ENCODE measurements at places on chromosomes 7 and 10.

DNA sequence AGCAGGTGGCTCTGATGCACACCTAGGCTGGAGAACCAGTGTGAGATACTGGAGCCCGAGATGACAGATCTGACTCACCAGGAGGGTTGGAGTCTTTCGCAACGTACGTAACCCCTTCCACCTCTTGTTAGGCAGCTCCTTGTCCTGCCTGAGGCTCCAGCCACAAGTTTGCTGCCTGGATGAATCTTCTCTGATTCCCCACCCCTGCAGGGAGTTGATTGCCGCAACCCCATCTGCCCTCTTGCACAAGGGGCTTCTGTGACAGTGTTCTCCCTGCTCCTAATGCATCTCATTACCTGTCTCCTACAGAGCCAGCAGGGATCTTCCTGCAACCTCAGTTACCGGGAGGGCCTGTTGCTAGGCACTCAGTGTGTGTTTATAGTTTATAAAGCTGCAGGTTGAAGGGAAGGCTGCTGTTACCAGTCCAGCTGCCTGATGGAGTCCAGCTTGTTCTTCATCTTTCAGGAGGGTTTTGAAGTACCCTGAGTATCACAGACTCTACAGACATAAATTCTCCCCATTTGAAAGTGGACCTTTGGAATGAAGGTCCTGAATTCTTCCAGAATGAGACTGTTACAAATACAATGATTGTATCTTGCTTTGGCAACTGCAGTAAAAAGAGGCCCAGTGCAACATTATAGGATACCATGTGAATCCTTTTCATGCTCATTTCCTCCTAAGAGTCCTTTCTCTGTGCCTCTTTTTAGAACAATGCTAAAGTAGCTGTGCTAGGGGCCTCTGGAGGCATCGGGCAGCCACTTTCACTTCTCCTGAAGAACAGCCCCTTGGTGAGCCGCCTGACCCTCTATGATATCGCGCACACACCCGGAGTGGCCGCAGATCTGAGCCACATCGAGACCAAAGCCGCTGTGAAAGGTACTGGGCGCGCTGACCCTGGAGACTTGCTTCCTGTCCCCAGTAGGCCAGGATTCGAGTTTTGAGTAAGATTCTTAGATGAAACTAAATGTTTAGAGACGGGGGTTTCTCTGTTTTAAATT, 6.5 kb downstream of the MDH2 start:
- peaks cover 23% of the 10 kb centered on the region for H3K36me3 ChIP-seq
- H3K4me3 ChIP-seq = no peak overlapping the region
- no peaks in the 10 kb centered on the region for H3K27me3 ChIP-seq
- no peak overlapping the region for H3K27ac ChIP-seq
- peaks cover 11% of the 10 kb centered on the region for H3K4me1 ChIP-seq

- peaks cover 40% of the 10 kb centered on the region for H3K4me1 ChIP-seq
- no peaks in the 10 kb centered on the region for H3K27me3 ChIP-seq
- H3K4me3 ChIP-seq = 0 out of 2 replicates have a peak overlapping the region, but pooled peaks have one; percentile 12
Measured at GRCh38 chr10:110399106-110399964, 94.6 kb upstream of the SMNDC1 start.

- no peaks in the 10 kb centered on the region for H3K36me3 ChIP-seq
- DNase-seq = no peak
- H3K4me3 ChIP-seq = no peak overlapping the region
- H3K4me1 ChIP-seq = no peaks in the 10 kb centered on the region
Measured at GRCh38 chr10:131143425-131144165, 167.9 kb downstream of the TCERG1L start.

GRCh38 chr7:47241112-47242065, 340.5 kb downstream of the TNS3 start:
- no peaks in the 10 kb centered on the region for H3K4me1 ChIP-seq
- H3K4me3 ChIP-seq = no peak overlapping the region
- DNase-seq = no peak
- peaks cover 13% of the 10 kb centered on the region for H3K27me3 ChIP-seq

DNA sequence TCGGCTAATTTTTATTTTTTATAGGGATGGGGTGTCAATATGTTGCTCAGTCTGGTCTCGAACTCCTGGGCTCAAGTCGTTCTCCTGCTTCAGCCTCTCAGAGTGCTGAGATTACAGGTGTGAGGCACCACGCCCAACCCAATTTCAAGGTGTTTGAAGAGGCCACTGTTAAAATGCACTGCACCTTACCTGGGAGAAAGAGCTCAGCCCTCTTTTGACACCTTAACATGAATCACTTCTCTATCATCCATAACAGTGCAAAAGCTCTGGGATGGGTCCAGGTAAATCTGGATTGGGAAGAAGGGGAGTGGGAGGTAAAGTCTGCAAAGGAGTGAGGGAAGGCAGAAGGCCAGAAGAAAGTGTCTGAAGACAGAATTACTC, 557 bp upstream of the ZNF282 start:
- DNase-seq = no peak
- peaks cover 7% of the 10 kb centered on the region for H3K36me3 ChIP-seq
- peaks cover 9% of the 10 kb centered on the region for H3K4me1 ChIP-seq
- peak overlapping the region; percentile 81 for H3K27ac ChIP-seq
- no peaks in the 10 kb centered on the region for H3K27me3 ChIP-seq

DNA sequence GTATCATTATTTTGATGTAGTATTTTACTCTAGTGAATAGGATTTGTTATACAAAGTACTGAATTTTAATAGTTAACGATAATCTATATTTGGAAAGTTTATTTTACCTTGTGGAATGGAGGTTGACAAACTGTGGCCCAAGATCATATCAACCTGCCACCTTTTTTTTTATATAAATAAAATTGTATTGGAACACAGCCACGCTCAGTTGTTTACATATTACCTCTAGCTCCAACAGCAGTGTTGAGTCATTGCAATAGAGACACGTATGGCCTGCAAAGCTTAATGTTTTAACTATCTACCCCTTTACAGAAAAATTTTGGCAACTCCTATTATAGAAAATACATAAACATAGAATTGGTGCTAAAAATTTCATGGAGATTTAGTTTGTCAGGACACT, 239.3 kb downstream of the THSD7A start:
- no peaks in the 10 kb centered on the region for H3K27me3 ChIP-seq
- no peak overlapping the region for H3K27ac ChIP-seq
- peaks cover 5% of the 10 kb centered on the region for H3K4me1 ChIP-seq

- no peaks in the 10 kb centered on the region for H3K4me1 ChIP-seq
- no peak overlapping the region for H3K27ac ChIP-seq
- H3K27me3 ChIP-seq = no peaks in the 10 kb centered on the region
- no peak for DNase-seq
Measured at GRCh38 chr10:20624642-20625041, 272.5 kb downstream of the NEBL start.

DNA sequence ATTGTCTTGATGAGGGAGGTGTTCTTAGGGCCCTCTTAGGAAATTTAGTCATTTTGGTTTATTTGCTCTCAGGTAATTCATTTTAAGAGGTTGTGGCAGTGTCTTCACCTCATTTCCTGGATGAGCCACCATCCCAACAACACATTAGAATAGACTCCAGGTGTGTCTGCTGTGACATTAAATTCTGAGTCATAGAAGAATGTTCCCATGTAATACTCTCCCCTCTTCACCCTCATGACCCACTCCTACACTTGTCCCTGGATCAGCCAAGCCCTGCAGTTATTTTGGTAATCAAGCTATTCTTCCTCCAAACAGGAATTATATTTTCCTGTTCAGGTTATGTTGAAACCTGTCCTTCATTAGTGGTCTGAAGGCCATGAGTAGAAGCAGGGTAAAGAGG, 944.1 kb downstream of the SORCS3 start:
- no peak for DNase-seq
- no peaks in the 10 kb centered on the region for H3K27me3 ChIP-seq
- H3K27ac ChIP-seq = no peak overlapping the region
- peaks cover 4% of the 10 kb centered on the region for H3K4me1 ChIP-seq
- H3K36me3 ChIP-seq = no peaks in the 10 kb centered on the region
- no peak overlapping the region for H3K4me3 ChIP-seq

DNA sequence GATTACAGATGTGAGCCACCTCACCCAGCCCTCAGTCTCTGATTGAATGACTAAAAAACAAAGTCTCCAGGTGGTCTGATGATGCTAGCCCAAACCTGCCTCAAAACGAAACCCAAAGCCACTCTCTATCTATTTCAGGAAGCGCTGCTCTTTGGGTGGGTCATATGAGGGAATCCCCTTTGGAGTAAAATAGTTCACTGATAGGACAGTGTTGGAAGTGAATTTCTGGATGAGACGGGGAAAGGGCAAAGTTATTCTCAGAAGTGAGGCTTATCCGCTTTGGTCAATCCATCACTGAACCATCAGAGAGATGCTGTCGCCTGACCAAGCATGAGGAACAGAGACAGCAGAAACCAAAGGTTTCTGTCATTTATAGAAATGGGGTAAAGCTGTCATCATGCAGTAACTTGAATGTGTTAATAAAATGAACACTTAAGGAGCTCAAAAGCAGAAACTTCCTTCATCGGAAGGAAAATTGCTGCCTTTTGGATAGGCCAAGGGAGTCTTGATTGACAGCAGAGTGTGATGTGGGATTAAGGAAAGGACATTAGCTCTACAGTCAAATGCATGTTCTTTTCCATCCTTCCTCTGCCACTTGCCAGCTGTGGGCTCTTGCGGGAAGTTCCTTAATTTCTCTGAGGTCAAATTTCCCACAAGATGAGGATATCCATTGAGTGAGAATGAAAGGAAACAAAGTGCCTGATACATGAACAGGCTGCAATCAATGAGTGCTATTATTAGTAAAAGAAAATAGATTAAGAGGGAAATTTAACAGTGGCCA, 64.9 kb upstream of the C1QL3 start:
- H3K27me3 ChIP-seq = no peaks in the 10 kb centered on the region
- H3K4me1 ChIP-seq = no peaks in the 10 kb centered on the region
- no peak for DNase-seq

DNA sequence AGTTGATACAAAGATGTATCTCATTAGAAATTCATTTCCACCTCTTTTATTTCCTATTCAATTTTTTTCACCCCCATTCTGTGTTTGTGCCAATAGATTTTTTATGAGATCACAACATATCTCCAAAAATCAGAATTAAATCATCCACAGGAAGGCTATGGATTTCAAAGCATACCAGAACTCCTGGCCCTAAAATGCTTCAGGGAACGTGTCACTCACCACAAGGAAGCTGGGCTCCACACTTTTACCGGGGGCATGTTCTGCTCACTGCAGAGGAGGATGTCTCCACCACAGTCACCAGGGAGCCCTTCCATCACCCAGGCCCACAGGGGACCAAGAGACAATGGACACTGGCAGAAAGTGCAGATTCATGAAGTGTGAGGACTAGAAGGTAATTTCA, 456.8 kb downstream of the KCNMA1 start:
- no peak overlapping the region for H3K27ac ChIP-seq
- H3K36me3 ChIP-seq = no peaks in the 10 kb centered on the region
- H3K4me3 ChIP-seq = no peak overlapping the region
- H3K4me1 ChIP-seq = peaks cover 7% of the 10 kb centered on the region

GRCh38 chr7:85310301-85310700, 123.4 kb upstream of the SEMA3D start:
- DNase-seq = no peak
- no peaks in the 10 kb centered on the region for H3K36me3 ChIP-seq
- H3K27ac ChIP-seq = no peak overlapping the region
- no peaks in the 10 kb centered on the region for H3K27me3 ChIP-seq
- H3K4me3 ChIP-seq = no peak overlapping the region

DNA sequence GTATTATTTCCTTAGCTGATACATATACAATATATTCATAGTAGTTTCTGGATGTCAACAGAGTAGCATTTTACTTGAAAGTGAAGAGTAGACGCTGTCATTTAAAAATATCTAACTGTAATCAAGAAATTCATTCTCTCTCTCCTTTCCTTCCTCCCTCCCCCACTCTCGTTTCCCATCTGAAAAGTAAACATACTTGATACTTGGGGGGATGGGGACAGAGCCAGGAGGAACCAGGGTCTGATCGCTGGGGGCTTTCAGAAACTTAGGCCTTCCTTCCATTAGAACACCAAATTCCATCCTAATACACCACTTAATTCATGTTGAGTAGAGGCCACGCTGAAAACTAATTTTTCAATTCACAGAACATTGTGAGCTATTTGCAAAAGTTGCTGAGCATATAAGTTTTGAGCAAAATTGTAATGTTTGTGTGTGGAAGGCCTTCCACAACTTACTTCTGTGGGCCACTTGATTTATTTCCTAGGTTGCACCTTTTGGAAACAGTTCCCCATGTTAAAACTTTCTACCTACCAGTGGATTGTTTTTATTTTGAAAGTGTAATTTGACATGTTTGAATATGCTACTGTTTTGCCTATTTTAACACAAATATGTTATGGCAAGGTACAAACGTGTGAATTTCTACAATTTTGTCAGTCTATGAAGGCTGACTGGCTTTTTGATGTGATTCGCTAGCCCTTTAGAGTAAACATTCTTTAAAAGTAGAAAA, 35.2 kb downstream of the CNPY1 start:
- H3K36me3 ChIP-seq = no peaks in the 10 kb centered on the region
- DNase-seq = no peak
- peaks cover 50% of the 10 kb centered on the region for H3K27me3 ChIP-seq

- H3K27me3 ChIP-seq = no peaks in the 10 kb centered on the region
- no peaks in the 10 kb centered on the region for H3K4me1 ChIP-seq
- no peaks in the 10 kb centered on the region for H3K36me3 ChIP-seq
- DNase-seq = no peak
Measured at GRCh38 chr10:86098187-86098881, 268.3 kb downstream of the GRID1 start.

DNA sequence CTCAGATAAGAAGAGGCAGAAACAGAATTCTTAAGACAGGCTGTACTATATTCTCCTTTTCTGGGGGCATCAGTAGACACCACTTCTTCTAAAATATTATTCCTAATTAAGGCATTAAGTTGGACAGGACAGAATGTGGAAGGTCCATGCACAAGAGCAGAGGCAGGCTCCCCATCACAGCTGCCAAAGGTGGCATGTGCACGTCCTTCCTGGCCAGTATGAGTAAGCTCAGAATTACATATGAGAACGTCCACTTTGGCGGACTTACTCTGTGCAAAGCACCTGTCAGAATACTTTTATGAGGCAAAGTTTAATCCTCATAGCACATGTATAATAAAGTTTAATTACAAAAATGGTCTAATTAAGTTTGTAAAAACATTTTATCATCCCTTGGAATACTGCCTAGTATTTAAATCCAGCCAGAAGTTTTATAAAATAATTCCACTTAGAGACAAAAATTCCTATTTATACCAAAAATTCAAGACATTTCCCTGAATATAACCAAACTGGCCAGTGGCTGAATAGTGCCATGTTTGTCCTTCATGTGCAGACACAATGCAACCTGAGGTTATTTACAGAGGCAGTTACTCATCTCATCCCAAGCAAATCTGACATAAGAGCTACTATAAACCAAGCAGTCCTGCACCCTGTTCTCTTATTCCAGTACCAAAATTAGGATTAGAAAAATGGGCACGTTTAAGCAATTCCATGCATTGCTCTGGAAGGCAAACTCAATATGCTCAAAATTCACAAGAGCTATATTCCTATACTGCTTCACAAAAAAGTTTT, 65.5 kb downstream of the CACUL1 start:
- H3K36me3 ChIP-seq = 0 out of 2 replicates have a peak, but pooled peaks cover 2% of the 10 kb centered on the region
- DNase-seq = no peak
- no peak overlapping the region for H3K27ac ChIP-seq
- no peaks in the 10 kb centered on the region for H3K4me1 ChIP-seq

Measured in Panc1 (cell line).